Activated CD8-positive, alpha-beta memory T cell treated with anti-CD3 and anti-CD28 coated beads for 24 hours (primary cell): ENCODE measurements at places on chromosomes 2 and 18.
A peak's percentile ranks its signal among the peaks of the same experiment; 100 is the strongest.

- no peak for DNase-seq
Measured at GRCh38 chr2:43052944-43053306, 173.5 kb downstream of the ZFP36L2 start.

- no peak for DNase-seq
Measured at GRCh38 chr18:59263661-59264060, 9.6 kb downstream of the RAX start.

DNA sequence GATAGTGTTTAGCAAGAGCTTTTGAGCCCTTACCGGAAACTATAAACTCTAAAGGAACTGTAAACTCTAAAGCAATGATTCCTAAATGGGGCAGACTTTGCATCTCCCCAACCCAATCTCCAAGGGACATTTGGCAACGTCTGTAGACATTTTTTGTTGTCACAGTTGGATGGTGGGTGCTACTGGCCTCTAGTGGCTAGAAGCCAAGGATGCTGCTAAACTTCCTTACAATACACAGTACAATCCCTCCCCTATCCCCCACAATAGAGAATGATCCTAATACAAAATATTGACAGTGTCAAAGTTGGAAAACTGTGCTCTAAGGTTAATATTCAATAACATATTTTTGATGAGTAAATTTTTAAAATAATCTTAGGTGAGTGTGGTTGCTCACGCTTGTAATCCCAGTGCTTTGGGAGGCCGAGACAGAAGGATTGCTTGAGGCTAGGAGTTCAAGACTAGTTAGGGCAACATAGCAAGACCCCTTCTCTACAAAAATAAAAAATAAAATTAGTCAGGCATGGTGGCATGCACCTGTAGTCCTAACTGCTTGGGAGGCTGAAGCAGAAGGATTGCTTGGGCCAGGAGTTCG, 66.7 kb downstream of the PTPN4 start:
- DNase-seq = no peak

- no peak for DNase-seq
Measured at GRCh38 chr2:207332480-207333212, 166.9 kb upstream of the KLF7 start.

GRCh38 chr18:74806073-74806472, 208.4 kb downstream of the ZNF407 start:
- no peak for DNase-seq

- no peak for DNase-seq
Measured at GRCh38 chr2:176680916-176681516, 411.8 kb downstream of the MTX2 start.

GRCh38 chr2:62774555-62775366, 69.2 kb downstream of the EHBP1 start:
- DNase-seq = no peak

- no peak for DNase-seq
Measured at GRCh38 chr2:71235930-71236587, 9.2 kb upstream of the PAIP2B start.

- peak; percentile 32 for DNase-seq
Measured at GRCh38 chr2:1488851-1489250, 75.6 kb downstream of the TPO start.
